ENCODE measurements at places on chromosomes 4 and X.

DNA sequence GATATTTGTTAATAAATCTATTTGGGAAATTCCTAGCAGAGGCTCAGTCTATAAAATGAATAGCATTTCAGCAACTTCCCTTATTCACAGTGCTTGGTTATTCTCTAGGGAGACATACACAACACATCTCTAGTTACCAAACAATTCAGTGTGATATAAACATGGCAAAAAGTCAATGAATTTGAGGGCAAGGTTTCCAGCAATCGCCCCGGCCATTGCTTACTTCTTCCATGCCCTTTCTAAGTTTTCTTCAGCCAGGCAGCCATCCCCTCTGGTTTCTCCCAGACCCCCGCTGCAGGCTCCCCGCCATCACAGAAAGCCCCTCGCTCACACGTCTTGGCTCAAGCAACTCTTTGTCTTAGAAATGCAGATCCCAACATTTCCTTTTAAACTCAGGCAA lies 4.4 kb downstream of the TLR7 start:
- no peak for DNase-seq

DNA sequence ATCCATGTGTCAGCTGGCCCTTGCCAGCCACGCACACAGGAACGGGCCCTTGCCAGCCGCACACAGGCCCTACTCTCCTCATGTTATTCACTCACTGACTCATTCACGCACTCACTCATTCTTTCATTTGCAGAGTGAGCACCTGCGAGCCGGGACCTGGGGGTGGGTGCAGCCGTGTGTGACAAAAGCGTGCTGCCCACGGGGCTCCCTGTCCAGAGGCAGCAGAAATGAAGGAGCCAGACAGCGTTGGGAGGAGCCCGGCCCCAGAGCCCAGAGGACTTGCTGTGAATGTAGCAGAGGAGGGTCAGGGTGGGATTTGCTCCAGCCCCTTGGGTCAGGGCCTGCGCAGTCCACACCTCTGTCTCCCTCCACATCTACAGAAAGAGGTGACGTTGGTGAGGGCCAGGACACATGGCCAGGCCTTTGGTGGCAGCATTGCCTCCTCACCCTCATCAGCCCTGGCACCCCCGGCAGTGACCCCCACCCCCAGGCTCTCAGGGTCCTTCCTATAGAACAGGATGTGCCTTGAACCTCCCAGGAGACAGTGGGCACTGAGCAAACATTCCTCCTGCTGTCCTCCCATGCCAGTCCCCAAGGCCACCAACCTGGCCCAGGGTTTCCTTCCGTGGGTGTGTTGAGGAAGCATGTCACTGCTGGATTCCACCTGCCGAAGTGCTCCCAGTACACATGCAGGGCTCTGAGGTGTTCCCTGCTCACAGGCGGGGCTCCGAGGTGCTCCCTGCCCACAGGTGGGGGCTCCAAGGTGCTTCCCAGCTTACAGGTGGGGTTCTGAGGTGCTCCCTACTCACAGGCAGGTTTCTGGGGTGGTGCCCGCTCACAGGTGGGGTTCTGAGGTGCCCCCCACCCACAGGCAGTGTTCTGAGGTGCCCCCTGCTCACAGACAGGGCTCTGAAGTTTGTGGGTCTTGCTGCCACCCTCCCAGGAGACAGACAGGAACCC lies 105.7 kb downstream of the HMX1 start:
- no peak for DNase-seq

DNA sequence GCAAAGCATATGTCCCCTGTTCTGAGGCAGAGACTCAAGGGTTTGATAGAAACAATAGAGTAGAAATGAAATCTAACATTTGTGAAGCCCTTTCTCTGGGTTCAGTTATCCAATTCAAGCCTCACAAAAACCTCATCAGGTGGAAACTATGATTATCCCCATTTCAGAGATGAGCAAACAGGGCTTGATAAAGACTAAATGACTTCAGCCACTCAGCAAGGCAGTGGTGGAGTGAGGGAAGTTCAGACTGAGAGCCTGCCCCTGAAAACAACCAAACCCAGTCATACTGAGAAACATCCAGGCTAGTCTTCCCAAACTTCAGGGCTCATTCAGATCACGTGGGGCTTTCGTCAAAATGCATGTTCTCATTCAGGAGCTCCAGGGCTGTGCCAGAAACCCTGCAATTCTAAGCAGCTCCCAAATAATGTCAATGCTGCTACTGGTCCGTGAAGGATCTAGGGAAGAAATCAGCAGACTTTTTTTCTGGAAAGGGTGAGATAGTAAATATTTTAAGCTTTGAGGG lies 109.6 kb upstream of the KIT start:
- DNase-seq, result no peak

DNA sequence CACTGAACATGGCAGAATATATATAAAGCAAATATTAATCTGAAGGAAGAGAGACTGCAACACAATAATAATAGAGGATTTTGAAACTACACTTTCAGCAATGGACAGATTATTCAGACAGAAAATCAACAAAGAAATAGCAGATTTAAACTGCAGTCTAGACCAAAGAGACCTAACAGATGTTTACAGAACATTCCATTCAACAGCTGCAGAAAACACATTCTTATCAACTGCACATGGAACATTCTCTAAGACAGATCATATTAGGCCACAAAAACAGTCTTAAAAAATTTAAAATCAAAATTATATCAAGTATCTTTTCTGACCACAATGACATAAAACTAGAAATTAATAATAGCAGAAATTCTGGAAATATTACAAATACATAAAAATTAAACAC lies 27.1 kb downstream of the CENPE start:
- no peak for DNase-seq

- no peak for DNase-seq
Observed at GRCh38 chr4:155025762-155026457, 182.5 kb upstream of the NPY2R start.

DNA sequence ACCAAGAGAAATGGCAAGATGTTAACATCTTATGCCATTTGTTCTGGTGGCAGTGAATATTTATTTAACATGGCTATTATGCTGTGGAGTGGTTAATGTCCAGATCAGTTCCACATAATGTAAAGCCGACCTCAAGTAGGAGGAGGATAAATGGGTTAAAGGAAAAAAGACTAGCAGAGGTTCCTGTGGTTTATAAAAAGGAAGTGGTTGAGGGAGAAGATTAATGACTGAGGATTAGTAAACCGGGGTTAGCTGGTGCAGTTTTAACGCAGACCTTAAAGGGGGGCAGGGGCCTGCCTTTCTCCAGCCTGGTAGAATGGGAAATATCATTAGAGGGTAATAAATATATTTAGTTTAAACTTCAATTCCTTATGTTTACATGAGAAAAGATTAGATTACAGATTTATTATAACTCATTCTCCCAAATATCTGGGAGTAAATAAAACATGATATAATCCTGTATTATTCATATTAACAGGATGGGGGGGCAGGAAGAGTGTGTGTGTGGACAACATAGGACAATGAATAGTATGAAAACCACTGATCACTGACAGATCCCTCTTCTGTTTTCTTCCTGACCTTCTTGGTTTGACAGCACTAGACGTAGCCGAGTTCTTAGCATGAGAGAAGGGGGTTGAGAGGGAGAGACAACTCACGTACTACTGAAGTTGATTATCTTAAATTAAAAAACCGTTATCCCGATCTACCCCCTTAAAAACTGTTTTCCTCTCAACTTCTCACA lies 124.1 kb upstream of the LIMCH1 start:
- DNase-seq, result no peak

- DNase-seq, result no peak
Observed at GRCh38 chr4:146255874-146256273, 41.5 kb downstream of the REELD1 start.

DNA sequence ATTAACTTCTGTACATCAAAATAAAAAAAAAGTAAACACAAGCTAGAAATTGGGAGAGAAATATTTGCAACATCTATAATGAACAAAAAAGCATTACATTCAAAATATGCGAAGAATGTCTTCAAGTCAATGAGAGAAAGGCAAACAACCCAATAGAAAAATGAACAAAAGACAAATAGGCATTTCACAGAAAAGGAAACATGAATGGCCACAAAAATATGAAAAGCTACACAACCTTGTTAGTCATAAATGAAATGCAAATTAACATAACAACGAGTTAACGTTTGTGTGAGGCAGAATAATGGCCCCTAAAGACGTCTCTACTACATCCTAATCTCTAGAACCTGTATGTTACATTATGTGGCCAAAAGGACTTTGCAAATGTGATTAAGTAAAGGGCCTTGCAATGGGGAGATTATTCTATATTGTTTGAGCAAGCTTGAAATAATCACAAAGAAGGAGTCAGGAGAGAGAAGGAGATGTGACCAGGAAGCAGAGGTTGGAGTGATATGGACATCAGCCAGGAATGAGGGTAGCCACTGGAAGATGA lies 86.8 kb downstream of the WDFY3 start:
- DNase-seq, result no peak

DNA sequence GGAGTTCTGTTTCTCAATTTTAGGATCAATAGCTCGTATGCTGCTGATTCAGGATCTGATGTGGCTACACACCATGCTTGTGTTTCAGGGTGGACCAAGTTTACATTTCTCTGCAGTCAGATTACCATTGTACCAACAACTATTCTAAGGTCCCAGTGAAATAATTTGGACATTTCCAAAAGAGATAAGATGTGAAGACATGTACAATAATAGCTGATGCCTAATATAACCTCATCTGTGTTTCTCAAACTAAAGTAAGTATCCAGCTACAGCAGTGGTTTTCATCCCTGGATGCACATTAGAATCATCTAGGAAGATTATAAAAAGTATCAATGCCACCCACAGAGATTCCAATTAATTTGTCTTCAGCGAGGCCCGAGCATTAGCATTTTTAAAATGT lies 209.7 kb downstream of the ANTXR2 start:
- DNase-seq, result no peak

DNA sequence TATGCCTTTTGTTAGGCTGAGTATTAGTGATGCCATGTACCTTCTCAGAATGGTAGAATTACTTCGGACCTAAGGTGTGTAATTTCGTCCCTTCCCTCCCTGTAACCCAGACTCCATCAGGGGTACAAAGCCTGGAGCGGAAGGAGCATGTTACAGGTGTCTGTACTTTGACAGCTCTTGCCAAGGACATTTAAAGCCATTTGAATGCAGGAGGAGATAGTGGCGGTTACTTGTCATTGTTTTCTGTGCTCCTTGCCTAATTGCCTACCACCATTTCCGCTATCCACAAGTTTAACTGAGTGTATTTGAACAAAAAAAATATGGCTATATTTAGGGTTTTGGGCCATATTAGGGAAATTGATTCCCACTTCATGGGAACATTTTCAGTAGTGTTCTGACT lies 1.8 kb downstream of the FNIP2 start:
- DNase-seq, result no peak

- no peak for DNase-seq
Observed at GRCh38 chrX:13717700-13718472, 16.5 kb downstream of the TRAPPC2 start.

DNA sequence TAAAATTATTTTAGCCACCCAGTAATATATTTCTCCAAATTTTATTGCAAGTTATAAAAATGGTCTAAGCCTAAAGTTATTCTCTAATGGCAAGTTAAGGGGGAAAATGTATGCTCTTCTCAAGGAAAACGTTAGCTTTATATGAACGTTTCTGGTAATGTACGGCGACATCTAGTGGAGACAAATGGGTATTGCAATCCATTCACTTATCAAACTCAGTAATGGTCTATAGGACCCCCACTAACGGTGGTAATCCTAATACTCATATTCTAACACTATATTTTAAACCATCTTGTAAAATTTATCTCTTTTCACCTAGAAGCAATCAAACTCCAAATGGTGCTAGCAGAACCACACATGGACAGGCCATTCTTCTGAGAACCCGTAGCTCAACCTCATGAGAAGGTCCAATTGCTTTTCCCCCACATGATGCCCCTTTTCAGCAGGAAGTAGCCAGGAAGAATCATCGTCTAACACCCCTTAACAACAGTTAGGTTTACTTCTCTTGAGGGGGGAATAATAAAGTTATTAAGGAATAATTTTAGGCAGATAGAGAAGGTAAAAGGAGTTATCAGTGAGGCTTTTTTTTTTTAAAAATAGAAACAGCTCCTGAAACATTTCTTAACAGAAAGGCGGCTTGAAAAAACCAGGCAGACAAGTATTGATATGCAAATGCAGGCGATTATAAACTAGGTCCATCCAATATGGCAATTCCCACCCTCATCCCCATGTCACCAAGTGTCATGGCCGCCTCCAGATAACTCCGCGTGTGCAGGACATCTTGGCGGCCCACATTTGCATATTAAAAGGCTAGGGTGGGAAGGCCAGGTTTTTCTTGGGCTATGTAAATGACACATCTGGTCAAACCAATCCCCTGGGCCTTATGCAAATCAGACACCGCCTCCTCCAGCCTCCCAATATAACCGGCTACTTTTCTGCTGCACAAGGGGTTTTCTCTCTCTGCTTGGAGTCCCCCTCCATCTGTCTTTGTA lies 35.0 kb downstream of the NUDT11 start:
- DNase-seq, result no peak

DNA sequence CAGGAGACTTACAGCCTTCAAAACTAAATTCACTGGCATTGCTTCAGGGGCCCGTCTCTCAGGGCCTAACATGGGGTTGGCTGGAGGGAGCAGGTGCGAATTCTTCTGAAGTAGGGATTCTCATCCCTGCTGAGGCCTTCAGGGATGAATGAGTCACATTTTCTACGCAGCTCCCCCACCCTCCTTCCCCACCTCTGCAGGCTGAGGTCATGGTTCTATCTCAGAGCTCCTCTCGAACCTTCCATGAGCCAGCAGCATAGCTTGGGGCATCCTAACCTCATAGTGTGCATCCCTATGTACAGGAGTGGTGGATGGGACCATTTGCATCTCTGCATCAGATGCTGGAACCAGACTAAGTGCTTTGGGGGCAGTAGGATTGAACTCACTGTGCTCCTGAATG lies 309.2 kb downstream of the EVC2 start:
- no peak for DNase-seq

- DNase-seq, result peak; percentile 21
Observed at GRCh38 chr4:2714061-2714770, 41.9 kb downstream of the TNIP2 start.

DNA sequence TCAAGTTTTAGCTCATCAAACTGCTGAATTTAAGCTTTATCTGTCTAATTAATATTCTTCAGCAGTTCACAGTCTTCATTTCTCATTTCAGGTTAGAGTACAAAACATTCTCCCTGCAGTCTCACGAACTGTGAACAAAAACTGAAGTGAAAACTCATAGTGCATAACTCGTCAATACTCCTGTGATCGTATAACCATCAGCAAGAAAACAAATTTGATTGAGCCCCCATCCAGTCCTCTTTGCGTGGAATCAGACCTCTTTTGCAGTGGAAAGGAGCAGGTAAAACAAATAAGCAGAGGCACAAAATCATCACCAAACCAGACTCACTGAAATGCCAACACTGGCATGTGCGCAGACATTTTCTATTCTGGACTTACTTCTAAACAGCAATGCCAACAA lies 12.7 kb downstream of the ADAM29 start:
- DNase-seq, result no peak
